ENCODE measurements at places on chromosomes 16 and 17.

- no peak for DNase-seq
These were observed 10.5 kb downstream of the DOK4 start for GRCh38 chr16:57475711-57476339.

DNA sequence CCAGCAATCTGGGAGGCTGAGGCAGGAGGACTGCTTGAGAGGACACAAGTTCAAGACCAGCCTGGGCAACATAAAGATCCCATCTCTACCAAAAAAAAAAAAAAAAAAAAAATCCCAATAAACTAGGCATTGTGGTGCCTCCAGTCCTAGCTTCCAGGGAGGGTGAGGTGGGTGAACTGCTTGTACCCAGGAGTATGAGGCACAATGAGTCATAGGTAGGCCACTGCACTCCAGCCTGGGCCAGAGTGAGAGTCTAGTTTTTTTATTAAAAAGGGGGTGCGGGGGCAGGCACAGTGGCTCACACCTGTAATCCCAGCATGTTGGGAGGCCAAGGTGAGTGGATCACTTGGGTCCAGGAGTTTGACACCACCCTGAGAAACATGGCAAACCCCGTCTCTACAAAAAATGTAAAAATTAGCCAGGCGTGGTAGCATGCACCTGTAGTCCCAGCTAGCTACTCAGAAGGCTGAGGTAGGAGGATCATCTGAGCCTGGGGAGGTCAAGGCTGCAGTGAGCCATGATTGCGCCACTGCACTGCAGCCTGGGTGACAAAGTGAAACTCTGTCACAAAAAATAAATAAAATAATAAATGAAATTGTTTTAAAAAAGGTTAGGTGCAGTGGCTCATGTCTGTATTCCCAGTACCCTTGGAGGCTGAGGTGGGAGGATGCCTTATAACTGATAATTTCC is 7.8 kb upstream of the CHST6 start:
- DNase-seq: no peak

DNA sequence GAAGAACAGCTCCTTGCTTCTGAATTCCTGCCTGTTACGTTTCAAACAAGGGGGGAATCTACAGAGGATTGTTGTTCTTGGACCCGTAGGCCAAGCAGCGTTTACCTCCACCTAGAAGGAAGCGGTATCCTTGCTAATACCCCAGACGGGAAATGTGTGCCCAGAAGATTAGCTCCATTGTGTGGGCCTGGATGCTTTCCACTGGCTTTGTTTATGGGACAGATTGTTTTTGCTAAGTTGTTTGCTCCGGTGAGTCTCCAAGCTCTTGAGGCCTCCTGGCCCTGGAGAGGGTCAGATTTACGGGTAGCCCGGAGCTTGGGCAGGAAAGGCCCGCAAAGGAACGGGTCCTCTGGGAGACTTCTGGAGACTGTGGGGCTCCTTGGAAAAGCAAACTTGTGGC is 28.4 kb upstream of the MRTFB start:
- no peak for DNase-seq

DNA sequence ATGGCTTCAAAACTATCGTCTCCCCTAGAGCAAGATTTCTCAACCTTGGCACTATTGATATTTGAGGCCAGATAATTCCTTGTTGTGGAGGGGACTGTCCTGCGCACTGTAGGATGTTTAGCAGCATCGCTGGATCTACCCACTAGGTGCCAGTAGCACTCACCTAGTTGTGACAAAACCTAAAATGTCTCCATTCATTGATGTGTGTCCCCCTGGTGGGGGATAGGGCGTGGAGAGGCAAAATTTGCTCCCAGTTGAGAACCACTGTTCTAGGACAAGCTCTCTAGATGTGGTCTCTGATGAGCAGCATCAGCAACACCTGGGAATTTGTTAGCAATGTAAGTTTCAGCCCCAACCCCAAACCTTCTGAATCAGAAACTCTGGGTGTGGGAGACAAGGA is 259.0 kb downstream of the XYLT1 start:
- no peak for DNase-seq

DNA sequence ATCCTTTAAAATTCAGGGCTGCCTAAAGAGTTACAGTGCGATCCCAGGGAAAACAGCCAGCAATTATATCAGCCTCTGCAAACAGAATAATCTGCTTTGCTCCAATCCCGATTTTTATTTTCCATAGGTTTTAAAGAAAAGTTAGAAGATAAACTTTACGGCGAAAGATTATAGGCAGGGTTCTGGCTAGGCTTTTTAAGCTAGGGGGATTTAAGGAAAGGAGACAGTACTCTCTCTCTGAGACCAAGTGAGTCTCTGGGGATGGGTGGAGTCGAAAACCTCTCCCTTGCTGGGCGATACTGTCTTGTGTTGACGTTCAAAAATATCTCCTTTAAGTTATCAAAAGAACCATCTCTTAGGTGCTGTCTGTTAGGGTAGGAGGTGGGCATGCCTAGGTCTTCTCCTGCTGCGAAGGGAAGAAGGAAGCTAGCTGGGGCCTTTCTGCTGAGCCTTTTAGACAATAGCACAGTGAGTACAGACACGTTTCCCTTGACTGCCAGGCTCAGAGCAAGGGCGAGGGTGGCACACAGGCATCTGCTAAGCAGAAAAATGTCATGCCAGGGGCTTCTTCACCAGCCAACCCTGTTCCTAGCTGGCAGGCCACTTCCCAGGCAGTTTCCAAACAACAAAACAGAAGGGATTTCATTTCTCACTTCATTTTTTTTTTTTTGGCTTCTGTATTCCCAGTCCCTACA is 167.9 kb upstream of the MAF start:
- DNase-seq: no peak

GRCh38 chr16:83802135-83802534 is 5.6 kb upstream of the HSBP1 start:
- DNase-seq: no peak

DNA sequence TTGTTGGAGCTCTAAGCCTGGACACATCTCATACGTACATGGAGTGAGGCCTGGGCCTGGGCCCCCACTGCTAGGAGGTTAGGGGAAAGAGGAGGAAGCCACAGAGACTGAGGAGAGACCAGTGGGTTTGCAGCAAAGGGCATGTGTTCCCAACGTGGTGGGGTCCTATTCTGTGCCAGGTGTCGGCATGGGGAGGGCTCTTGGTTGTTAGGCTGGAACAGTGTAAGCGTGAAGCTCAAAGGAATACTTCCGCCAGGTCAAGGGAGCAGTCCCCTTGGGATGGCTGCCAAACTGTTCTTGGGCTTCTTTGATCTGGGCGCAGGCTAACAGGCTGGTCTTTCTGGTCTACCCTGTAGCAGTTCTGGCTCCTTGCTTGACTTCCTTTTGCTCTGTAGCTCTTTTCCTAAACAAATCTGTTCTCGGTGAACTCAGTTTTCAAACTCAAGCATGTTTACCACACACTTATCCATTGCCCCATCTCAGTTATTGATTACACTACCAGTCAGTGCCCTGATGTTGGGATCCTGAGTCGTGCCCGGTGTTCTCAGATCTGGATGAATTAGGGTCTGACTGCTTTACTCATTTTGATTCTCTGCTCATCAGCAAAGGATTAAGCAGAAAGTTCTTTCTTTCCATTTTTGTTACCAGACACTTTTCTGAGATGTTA is 36.4 kb downstream of the GPT2 start:
- DNase-seq: no peak

DNA sequence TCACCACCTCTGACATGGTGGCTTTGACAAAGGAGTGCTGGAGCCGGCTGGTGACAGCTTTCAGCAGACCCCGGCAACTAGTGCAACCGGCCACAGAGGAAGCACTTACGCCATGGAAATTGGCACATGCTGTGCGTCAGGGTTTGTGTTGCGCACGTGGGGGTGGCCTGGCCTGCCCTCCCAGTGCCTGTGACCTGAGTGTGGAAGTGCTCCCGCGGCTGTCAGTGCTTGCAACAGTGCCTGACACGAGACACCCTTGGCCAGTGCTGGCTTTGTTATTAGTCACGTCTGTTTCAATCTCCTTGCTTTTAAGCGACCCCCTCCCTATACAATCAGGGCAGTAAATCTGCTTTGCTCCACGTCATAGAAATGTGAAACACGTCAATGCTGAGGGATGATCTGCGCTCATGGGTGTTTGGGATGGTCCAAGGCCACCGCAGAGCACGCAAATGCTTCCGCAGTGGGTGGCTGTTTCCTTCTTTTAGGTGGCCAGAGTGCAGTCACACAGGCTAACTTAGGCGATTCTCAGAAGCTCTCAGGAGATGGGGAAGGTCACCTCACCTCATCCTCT is 64.3 kb downstream of the PGS1 start:
- DNase-seq: no peak

GRCh38 chr17:42183741-42184711 is 1.2 kb downstream of the HCRT start:
- DNase-seq: peak; percentile 63

DNA sequence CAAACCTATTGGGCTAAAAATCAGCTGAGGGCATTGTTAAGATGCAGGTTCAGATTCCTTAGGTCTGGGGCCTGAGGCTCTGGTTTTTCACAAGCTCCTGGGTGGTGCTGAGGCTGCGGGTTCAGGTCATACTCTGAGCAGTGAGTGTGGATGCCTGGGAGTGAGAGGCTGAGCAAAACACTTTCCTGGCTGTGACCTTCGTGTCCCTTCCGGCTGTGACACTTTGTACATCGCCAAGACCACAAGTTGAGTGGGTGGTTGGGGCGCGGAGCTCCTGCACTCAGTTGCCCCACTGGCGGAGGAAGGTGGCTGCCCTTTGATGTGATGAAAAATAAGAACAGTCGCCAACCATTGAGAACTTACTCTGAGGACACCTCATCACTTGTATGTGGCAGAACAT is 24.8 kb downstream of the CCR7 start:
- DNase-seq: no peak

DNA sequence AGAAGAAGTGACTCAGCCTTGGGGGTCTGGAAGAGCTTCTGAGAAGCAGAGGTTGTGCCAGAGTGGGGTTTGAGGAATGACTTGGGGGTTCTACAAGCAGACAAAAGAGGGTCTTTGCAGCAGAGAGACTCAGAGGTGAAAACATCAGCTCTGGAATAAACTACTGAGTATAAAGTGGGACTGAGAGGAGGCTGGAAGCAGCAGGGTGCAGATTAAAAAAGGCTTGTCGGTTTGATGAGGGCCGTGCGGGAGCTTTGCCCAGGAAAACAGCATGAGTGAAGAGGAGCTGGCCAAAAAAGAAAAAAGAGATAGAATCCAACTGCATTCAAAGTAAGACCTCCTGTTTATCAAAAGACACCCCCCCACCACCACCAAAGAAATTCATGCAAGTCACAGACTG is 13.1 kb upstream of the ACE start:
- no peak for DNase-seq

DNA sequence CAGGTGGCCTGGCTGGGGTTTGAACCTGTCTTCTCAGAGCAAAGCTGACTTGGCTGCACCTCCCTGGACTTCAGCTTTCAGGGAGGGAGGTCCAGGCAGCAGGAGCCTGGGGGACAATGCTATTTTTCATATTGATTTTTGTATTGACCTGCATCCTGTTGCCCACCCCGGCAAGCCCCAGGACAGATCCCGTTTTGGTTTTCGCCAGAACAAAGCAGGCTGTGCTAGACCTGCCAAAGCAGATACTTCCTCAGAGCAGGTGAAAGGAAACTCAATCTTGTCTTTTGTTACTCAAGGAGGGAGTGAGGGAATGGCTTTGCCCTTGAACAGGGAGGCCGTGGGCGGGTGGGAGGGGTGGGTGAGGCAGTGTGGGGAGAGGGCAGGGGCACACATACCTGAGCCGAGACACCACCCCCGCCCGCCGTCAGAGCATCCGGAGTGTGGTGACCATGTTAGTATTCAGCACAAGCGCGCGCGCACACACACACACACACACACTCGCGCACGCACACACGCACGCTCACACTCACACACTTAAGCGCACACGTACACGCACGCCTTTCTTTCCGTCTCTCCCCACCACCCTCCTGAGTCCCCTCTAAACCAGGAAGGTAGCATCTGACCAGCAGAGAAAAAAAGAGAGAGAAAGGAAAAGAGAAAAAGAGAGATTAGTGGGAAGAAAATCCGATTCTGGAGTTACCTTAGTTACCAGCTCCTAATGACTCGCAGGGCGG is 59.5 kb downstream of the RAI1 start:
- DNase-seq: no peak
